ENCODE measurements at places on chromosomes 1 and 21.
A peak's percentile ranks its signal among the peaks of the same experiment; 100 is the strongest.

GRCh38 chr1:201648066-201648906, 109.4 kb downstream of the NAV1 start:
- DNase-seq: no peak

DNA sequence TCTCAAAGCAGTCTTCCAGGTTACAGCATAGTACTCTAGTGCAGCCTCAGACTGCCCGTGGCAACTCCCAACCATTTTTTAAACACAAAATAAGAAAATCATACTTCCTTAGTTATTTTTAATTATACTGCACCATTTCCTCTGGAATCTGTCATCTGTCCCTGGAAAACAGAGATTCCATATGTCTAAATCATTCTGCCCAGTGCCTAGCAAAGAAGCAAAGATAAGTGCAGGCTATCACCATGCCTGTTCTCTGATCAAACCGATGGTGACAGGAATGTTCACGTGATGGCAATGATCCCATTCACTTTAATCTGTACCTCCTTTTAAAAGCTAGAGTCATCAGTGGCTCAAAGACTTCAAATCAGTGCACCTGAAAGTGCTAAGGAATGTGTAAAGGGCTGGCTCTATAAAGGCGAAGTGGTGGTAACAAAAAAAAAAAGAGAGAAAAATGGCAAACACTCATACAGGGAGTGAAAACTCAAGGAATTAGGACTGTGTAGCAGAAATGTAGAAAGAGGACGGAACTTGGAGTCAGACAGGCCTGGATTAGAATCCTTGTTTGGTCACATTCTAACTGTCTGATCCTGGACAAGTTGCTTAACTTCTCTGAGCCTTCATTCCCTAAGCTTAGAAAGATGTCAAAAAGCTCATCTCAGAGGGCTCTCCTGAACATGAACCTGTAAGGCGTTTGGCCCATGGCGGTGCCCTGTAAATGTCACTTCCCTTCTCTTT, 9.9 kb upstream of the CCN1 start:
- no peak for DNase-seq

DNA sequence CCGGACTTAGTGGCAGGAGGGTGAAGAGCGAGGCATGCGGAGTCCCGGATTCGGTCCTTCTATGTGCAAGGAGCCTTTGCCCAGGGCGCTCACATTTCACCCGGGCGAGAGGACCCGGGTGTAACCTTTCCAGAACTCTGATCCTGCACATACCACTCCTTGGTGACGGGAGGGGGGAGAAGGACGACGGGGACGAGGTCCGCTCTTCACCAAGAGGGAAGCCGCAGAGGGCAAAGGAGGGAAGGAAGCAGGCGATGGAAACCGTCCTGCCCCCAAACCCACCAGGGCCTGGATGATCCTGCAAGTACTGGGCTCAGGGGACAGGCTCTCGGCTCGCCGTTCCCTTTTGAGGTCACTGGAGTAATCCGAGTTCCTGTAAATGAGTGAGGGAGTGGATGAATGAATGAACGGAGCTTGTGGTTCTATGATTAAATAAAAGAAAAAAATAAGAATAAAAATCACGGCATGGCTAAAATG, 993 bp downstream of the SYPL2 start:
- no peak for DNase-seq

DNA sequence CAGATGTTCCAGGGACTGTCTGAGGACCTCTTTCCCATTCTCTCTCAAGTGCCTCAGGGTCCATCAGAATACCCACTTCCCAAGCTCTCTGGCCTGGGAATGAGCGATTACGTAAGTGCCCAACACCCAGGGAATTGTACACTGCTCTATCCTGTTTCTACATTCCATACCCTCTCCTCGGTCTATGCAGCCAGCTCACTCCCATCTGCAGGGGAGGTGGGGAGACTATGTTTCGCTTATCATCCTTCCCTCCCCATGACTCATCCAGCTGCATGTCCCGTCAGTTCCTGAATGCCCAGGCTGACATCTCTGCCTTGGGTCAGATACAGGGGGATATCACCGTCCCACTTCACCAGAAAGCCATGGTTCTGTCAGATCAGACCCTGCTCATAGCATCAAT, 34.5 kb upstream of the CD1D start:
- DNase-seq: no peak

GRCh38 chr1:47624531-47624930, 186.7 kb downstream of the FOXD2 start:
- no peak for DNase-seq

DNA sequence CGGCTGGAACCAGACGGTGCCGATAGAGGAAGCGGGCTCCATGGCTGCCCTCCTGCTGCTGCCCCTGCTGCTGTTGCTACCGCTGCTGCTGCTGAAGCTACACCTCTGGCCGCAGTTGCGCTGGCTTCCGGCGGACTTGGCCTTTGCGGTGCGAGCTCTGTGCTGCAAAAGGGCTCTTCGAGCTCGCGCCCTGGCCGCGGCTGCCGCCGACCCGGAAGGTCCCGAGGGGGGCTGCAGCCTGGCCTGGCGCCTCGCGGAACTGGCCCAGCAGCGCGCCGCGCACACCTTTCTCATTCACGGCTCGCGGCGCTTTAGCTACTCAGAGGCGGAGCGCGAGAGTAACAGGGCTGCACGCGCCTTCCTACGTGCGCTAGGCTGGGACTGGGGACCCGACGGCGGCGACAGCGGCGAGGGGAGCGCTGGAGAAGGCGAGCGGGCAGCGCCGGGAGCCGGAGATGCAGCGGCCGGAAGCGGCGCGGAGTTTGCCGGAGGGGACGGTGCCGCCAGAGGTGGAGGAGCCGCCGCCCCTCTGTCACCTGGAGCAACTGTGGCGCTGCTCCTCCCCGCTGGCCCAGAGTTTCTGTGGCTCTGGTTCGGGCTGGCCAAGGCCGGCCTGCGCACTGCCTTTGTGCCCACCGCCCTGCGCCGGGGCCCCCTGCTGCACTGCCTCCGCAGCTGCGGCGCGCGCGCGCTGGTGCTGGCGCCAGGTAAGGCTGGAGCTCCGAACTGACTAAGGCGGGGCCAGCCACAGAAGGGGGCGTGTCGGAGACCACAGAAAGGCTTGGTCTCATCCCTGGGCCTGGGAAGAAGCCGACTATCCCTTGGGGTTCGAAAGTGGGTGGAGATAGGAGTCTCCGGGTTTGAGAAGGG, 486 bp downstream of the SLC27A3 start:
- peak; percentile 79 for DNase-seq

GRCh38 chr21:38956856-38957571, 151.3 kb downstream of the ETS2 start:
- DNase-seq: no peak

DNA sequence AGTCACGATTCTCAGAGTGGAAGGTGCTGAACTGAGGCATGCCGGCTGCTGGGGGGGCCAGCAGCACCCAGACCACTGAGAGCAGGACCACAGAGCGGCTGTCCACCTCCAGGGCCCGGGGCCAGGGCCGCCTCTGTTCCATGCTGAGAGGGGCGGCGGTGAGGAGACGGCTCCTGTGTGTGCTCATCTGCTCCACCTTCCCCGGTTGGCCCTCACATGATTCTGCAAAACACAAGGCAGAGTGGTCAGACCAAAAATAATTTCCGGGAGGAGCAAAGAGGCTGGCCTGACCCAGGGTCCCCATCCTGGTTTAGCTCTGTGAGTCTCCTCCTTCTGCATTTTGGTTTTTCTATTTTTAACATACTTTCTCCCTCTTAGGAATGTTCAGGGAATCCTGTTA, 26.4 kb downstream of the PLXNA2 start:
- DNase-seq: no peak

DNA sequence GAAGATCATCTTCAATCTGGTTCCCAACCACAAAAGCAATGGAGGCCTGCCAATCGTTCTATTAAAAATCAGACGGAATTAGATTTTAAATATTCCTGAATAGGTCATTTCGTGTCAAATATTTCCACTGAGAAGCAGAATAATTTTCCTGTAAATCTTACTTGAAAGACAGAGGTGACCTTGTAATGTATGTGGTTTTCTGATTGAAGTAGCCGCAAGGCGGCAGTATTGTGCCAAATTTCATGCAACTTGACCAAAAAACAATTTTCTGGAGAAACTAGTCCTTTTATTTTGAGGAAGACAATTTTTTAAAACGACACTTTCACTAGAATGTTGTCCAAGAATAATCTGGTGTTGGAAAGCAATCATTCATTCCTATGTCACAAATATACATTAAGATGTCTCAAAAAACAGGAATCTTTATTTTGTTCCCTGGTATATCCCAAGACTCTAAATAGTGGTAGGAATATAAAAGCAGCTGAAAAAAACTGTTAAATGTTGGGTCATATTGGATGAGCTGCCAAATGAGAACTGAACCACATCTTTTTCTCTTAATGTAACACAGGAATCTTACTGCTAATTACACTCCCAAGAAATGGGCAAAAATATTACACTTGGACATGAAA, 33.6 kb downstream of the SPAG17 start:
- no peak for DNase-seq

- no peak for DNase-seq
These were observed 28.2 kb downstream of the GPBP1L1 start for GRCh38 chr1:45658171-45658570.

DNA sequence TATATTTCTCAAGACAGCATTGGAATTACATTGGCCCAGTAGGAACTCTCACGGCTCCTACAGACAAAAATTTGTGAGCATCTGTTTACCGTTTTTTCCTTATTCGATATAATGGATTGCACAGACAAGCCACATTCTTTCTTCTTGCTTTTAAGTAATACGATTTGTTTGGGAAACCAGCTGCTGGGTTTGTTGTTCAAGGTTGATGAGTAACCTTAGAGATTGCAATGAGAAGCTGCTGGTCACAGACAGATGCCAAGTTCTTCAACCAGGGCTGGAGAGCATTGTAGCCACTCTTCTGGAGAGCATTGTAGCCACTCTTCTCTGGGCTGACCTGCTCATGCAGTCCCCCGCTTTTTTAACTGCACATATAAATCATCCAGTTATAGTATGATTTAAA, 1.4 kb upstream of the MIA3 start:
- no peak for DNase-seq

DNA sequence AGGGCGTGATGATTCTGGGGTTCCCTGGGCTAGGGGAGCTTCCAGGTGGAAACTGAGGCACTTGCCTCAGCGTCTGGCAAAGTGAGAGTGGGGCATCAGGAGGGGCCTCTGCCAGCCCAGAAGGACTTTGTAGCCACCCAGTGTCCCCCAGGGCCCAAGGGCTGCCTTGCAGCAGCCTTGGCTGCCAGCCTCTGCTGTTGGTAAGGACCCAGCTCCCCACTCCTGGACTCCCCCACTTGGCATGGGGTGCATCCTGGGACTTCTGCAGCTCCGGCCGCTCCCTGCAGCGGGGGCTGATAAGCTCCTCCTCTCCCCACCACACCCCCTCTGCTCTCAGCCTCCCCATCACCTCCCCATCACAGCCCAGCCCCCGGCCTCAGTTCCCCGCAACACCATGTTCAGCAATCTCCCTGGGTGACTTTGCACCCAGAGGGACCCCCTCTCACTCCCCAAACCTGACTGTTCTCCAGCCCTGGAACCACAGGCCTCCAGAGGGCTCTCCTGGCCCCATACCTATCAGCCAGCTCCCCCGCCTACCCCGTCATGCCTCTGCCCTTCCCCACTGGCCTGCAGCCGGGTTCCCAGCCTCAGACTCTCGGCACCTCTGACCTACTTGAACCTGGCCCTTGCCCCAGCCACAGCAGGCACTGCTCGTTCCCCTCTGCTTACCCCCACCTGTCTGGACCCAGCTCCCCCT, 113.0 kb downstream of the CRYAA start:
- DNase-seq: no peak

DNA sequence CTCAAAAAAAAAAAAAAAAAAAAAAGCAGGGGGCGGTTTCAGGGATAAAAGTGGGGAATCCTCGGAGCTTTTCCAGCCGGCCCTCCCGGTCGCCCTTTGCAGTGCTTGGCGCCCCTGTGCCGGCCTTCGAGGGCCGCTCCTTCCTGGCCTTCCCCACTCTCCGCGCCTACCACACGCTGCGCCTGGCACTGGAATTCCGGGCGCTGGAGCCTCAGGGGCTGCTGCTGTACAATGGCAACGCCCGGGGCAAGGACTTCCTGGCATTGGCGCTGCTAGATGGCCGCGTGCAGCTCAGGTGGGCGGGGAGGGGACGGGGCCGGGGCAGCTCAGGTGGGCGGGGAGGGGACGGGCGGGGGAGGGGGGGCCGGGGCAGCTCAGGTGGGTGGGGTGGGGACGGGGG, 25.3 kb downstream of the RNF223 start:
- no peak for DNase-seq

DNA sequence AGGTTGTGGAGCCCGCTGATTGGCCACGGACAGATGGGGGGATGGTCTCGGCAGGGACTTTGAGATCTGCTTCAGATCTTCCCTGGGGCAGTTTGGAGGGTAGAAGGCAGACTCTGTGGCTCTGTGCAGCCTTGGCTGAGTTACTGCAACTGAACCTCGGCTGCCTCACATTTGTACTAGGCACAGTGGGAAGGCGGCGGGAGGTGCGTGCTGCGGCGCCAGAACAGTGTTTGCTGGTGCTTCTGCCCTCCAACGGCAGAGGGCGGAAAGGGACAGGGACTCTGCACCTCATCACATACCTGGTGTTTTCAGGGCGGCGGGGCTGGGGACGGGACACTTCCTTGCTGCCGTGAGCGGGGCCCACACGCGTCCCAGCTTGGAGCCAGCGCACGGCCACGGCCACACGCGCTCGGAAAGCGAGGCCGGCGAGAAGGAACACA, 26.2 kb downstream of the SLC66A1 start:
- no peak for DNase-seq

- no peak for DNase-seq
These were observed 9.5 kb downstream of the UCK2 start for GRCh38 chr1:165836664-165837482.

DNA sequence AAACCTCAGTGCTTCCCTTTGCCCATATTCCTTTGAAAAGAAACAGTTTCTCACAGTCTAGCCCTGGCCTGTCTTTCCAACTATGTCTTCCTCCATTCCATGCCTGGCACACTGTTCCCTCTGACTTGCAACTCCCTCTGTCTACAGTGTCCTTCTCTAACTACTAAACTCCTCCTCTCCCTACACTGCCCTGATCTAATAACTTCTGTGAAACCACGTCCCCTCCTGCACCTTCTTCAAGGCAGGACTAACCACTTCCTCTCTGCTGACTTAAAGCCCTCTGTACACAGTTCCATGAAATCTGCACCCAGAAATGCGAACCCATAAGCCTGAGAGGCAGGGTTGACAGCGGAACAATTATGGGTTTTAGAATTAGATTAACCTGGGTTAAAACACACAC, 62.2 kb upstream of the ATP1B1 start:
- peak; percentile 40 for DNase-seq

DNA sequence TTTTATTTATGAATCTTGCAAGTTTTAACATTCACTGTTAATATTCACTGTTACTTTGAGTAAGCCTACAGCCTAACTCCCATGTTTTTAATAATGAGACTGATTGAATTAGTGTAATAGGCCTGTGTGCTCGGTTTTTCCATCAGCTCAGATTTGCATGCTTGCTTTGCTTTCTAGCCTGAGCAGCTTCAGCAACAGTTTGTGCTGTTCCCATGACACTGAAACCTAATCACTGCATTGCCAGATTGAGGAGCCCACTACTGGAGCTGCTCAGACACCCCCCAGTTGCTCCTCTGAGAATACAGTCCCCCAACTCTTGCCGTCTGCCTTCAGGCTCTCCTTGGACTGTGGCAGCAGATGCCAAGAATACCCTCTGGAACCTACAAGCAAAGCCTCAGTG, 695.4 kb downstream of the BRINP3 start:
- no peak for DNase-seq

GRCh38 chr1:236451796-236452373, 57.8 kb downstream of the EDARADD start:
- DNase-seq: no peak

GRCh38 chr1:41941381-41941780, 22.7 kb upstream of the HIVEP3 start:
- DNase-seq: no peak

All from CD8-positive, alpha-beta memory T cell (primary cell).